ENCODE measurements at places on chromosomes 13 and 19.

- peak; percentile 39 for DNase-seq
Observed at GRCh38 chr13:113297370-113298042, 467 bp downstream of the LAMP1 start.

GRCh38 chr19:33826521-33826920 is 29.9 kb downstream of the KCTD15 start:
- DNase-seq = no peak

GRCh38 chr13:72457151-72457550 is 270.3 kb downstream of the MZT1 start:
- no peak for DNase-seq

GRCh38 chr19:4647676-4648644 is 8.6 kb downstream of the TNFAIP8L1 start:
- no peak for DNase-seq

DNA sequence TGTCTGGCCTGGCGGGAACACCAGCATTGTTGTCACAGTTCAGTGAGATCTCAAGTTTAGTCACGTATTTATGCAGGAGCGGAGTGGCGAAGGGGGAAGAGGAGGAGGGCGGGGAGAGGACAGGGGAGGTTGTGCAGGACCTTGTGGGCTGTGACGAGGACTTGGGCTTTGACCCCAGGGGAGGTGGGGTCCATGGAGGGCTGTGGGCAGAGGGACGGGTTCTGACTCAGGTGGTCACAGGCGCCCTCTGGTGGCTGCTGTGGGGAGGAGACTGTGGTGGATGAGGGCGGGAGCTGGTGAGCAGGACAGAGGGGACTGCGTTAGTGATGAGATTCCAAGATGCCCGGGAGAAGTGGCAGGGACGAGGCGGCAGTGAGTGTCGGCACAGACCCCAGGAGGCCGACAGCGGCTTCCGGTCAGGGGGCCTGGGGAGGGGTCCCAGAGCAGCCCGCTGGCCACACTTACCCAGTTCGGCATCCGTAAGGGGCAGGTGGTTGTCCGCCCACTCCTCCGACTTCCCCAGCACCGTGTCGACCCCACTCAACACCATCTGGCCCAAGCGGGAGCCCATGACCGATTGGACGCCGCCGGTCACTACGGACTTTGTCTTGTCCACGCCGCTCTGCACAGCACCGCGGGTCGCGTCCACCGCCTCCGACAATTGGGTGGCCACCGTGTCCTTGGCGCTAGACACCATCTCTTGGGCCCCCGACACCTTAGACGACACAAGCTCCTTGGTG is 15.7 kb downstream of the PLIN3 start:
- peak; percentile 52 for DNase-seq

DNA sequence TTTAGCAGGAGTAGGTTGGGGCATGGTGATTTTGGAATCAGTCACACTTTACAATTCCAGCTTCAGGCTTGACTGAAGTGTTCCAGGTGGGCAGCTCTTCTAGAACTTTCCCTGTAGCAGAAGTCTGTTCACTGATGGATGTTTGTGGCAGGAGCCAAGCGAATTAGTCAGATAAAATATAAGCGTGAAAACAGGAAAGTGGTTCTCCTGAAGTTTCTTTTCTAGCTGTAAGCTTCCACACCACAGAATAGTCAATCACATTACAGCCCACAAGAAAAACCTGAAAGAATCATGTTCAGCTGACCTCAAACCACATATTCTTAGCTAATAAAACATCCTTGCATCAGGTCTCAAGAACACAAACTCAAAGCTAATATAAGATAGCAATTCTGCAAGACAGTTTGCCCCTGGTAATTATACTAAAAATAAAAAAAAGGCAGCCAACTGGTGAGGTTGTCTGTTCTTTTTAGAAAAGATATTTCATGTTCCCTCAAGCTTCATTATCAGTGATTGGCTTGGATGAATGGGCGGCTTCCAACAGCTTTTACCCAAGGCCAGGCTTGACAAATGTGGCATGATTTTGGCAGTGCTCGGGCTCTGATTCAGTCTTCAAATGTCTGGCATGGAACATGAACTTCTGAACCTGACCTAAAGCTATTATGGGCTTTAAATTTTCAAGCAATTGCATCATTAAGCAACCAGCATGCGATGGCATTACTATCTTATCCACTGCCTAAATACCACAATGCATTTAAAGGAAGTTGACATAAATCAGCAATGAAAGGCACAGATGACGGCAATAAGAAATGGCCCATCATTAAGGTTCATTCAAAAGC is 136.8 kb downstream of the DCLK1 start:
- DNase-seq = no peak

DNA sequence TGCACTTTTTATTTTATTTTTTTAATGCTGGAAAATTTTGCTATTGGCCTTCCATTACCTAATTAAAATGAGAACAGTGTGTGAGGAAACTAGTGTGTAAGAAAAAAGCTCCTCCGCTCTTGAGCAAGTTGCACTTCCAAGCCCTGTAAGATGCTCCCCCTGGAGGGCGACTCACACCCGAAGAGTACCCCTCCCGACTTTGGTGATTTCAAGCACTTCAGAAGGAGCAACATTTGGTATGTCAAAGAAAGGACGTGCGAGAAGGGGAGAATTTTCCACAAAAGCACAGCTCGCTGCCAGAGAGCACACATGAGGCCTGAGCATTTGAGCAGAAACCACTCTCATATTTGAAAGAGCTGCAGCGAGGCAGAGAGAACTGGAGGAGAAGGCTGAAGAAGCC is 504.4 kb downstream of the FGF9 start:
- DNase-seq = no peak

- DNase-seq = no peak
Observed at GRCh38 chr19:48968179-48968661, 3.1 kb downstream of the FTL start.

DNA sequence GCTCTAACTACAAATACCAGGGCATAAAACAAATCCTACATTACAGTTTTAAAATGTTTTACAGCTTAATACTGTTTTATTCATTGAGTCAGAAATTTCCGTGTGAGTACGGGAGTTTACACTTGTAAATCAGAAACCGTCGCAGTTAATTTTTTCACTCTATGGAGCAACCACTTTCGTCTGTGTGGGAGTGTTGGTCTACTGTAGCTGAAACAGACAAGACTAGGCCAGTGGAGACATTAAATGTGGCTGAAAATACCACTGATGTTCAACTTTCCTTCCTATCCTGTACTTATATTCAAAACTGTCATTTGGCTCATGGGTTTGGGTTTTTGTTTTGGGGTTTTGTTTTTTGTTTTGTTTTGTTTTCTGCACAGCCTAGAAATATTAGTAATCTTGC is 268.7 kb downstream of the DCT start:
- DNase-seq = no peak

- no peak for DNase-seq
Observed at GRCh38 chr19:803099-803561, 5.9 kb downstream of the PTBP1 start.

DNA sequence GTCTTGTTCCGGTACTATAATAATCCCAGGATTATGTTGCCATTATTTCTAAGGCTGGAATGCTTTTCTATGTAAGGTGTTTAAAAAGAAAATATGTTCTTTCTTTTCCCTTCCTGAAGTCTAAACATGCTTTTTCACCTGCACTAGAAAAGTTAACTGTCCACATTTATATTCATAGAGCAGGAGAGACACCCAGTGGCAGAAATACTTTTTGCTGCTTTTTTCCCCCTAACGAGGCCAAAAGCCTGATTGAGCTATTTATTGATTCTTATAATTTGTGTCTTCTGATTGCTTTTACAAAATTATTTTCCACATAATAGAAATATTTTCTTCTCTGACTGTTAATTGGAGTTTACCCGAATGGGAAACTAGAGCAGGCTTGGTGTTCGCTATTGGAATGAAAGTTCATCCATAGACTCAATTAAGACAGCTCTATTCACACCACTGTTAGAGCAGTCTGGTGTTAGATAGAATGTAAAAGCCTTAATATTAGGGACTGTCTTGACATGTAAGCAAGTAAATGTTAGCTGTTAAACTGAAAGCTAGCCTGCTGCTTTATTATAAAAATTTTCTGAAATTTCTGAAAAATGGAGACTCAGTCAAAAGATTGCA is 15.8 kb downstream of the GPR180 start:
- no peak for DNase-seq

DNA sequence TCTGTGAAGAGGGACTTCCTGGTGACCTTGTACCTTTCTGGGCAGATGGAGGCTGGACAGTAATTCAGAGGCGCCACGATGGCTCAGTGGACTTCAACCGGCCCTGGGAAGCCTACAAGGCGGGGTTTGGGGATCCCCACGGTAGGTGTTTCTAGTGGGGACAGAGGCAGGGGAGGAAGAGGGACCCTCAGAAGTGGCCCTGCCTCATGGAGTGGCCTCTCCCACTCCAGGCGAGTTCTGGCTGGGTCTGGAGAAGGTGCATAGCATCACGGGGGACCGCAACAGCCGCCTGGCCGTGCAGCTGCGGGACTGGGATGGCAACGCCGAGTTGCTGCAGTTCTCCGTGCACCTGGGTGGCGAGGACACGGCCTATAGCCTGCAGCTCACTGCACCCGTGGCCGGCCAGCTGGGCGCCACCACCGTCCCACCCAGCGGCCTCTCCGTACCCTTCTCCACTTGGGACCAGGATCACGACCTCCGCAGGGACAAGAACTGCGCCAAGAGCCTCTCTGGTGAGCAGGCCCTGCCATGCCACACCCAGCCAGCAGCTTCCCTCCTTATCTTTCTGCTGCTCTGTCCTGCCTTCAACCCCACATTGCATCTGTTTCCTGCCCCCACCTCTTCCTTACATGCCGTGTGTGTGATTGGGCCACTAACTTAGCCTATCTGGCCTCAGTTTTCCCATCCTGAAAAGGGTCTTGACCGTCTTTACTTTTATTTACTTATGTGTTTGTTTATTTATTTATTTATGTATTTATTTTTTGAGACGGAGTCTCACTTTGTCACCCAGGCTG is 7.3 kb downstream of the ANGPTL4 start:
- no peak for DNase-seq

DNA sequence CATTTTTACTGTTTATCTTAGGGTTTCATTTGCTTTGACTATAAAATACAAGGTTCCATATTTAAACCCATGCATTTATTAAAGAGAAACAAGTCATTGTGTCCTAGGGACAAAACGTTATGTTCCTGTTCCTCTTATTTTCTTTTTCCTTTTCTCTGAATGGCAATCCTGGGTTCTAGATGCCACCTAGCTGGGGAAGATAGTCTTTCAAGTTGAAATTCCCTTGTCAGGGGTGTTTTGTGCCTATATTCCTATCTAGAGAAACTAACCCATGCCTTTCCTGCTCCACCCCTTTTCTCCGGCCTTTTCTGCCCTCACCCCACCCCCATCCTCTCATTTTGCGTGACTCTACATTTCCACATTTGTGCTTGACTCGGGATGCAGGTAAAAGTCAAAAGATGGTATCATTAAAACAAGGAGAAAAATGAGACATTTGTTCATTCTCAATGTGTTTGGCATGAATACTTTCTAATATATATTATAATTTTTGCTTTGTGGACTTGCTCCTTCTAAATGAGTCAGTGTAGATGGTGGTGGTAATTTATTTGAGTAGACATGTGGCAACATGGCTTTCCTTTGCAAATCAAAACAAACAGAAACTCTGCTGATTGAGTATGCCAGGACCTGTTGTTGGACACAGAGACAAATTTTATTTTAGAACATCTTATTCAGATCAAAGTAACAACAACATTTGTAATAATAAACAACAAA is 26.8 kb upstream of the STARD13 start:
- no peak for DNase-seq

- no peak for DNase-seq
Observed at GRCh38 chr19:50563597-50563996, 4.6 kb downstream of the LRRC4B start.

DNA sequence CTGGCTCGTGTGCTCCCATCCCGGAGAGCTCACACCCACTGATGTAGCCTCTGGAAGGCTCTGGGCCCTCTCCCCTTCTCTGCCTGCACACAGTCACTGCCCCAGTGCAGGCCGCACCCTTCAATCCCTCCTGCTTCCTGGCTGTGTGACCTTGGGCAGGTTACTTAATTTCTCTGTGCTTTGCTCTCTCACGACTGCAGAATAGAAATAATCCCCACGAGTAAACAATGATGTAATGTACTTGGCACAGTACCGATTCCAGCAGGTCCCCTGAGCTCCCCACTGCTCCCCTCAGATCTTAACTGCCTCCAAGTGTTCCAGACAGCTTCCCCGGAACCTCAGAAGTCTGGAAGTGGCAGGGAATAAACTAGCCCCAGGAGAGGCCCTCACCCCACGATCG is 16.1 kb downstream of the LIG1 start:
- DNase-seq = no peak

GRCh38 chr13:110285991-110286832 is 20.7 kb downstream of the COL4A1 start:
- DNase-seq = no peak

DNA sequence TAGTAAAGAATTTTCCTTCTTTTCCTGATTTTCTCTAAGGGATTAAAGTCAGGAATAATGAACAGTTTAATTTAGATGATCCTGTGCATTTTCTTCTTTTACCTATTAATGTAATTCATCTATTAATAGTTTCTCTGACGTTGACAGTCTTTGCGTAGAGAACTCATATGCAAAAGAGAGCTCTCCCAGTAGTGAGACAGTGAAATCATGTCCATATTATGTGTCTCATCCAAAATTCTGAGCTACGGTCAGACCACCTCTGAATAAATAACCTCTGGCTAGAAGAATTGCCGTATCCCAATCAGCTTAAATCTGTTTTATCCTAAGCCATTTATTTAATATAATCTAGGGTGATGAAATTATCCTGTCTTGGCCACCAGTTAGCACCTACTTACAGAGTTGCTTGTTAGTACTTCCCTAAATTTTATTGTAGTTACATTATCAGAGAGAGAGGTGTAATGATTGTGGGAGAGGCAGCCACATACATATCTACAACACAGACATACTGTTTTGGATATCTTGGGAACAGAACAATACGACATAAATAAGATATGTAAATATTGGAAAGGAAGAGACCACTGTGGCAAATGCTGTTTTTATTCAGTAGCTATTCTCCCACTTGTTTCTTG is 30.7 kb downstream of the PDS5B start:
- no peak for DNase-seq

DNA sequence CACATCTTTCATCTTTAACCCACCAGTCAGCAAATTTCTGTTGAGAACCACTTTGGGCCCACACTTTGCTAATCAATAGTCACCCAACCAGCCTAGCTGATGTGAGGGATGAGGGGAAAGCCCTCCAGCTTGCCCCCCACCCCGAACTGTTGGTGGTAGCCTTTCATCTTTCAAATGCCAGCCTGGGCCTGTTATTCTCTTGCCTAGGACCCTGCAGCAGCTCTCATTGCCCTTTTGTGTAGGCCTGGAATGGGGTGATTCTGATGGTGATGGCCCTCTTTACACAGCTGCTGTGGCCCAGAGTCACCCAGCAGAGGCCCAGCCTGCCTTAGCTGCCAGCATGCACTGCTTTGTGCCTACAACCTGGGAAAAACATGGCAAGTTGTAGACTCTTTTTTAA is 294.5 kb downstream of the SLC7A1 start:
- DNase-seq = no peak

DNA sequence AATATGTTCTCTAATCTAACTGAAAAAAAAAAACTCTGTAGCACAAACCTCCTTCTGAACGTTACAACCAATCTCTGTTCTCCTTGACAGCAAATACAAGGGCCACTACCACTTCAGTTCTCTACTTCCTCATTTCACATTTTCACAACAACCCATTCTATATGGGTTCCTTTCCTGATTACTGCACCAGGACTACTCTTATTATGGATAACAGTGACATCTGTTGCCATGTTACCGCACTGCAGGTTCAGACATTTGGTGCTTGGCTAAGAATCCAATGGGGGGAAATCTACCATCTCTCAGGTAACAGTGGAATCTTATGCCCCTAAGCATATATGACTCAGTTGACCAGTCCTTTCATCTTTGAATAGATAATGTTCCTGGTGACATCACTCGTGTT is 11.6 kb upstream of the FPR3 start:
- no peak for DNase-seq

- DNase-seq = no peak
Observed at GRCh38 chr13:44730851-44731250, 154.7 kb upstream of the TSC22D1 start.
